Activated naive CD4-positive, alpha-beta T cell treated with anti-CD3 and anti-CD28 coated beads for 36 hours (primary cell): ENCODE measurements at places on chromosomes 1 and 21. TPM values are rescaled to one million over a fixed set of nuclear protein-coding genes. Genes with fewer than 3 reads are reported as not detected.
A peak's percentile ranks its signal among the peaks of the same experiment; 100 is the strongest.

The CD5L gene
- not detected for total RNA-seq

The KLHL21 gene
- total RNA-seq, result 23.3 TPM

- H3K36me3 ChIP-seq, result no peaks in the 10 kb centered on the region
- H3K4me3 ChIP-seq, result no peak overlapping the region
- H3K27ac ChIP-seq, result no peak overlapping the region
- peaks cover 7% of the 10 kb centered on the region for H3K4me1 ChIP-seq
- no peak for DNase-seq
- H3K27me3 ChIP-seq, result no peaks in the 10 kb centered on the region
These were observed 34.2 kb upstream of the GNPAT start for GRCh38 chr1:231206856-231207255.

DNA sequence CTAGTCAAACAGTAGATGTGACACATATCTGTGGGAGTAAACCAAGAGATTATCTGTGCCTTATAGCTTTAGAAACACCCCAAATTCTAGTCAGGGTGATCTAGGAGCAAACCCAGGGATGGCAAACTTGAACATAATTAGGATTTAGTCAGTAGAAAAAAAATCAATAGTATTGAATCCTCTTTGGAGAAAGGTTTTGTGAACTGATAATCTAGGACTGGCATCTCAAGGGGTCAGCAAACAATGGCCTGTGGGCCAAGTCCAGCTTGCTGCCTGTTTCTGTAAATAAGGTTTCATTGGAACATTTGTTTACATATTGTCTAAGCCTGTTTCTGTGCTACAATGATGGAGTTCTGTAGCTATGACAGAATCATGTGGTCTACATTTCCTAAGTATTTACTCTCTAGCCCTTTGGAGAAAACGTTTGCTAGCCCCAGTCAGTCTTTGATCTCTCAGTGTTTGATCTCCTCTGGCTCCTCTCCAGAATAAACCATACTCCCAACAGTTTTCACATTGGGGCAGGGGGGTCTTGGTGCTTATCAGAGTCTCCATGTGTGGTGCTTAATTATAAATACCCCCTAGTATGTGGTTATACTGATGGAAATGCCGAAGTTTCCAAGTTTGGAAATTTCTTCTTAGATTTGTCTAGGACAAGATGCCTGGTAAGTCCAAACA, 385.8 kb downstream of the NTNG1 start:
- DNase-seq, result no peak
- H3K27ac ChIP-seq, result no peak overlapping the region
- no peaks in the 10 kb centered on the region for H3K36me3 ChIP-seq
- H3K4me1 ChIP-seq, result no peaks in the 10 kb centered on the region

- H3K27me3 ChIP-seq, result no peaks in the 10 kb centered on the region
- H3K4me1 ChIP-seq, result peaks cover 46% of the 10 kb centered on the region
- DNase-seq, result no peak
- no peak overlapping the region for H3K4me3 ChIP-seq
- peak overlapping the region; percentile 13 for H3K27ac ChIP-seq
These were observed 81.0 kb downstream of the MAN1C1 start for GRCh38 chr1:25697435-25698217.

- peaks cover 71% of the 10 kb centered on the region for H3K36me3 ChIP-seq
- H3K4me3 ChIP-seq, result peak overlapping the region; percentile 27
- no peaks in the 10 kb centered on the region for H3K27me3 ChIP-seq
- DNase-seq, result no peak
- peak overlapping the region; percentile 82 for H3K27ac ChIP-seq
These were observed 47.1 kb downstream of the COP1 start for GRCh38 chr1:176159993-176160392.

GRCh38 chr1:93749894-93750301, 68.3 kb upstream of the BCAR3 start:
- peaks cover 10% of the 10 kb centered on the region for H3K27me3 ChIP-seq
- peak; percentile 28 for DNase-seq
- H3K4me1 ChIP-seq, result peaks cover 14% of the 10 kb centered on the region
- no peak overlapping the region for H3K4me3 ChIP-seq

DNA sequence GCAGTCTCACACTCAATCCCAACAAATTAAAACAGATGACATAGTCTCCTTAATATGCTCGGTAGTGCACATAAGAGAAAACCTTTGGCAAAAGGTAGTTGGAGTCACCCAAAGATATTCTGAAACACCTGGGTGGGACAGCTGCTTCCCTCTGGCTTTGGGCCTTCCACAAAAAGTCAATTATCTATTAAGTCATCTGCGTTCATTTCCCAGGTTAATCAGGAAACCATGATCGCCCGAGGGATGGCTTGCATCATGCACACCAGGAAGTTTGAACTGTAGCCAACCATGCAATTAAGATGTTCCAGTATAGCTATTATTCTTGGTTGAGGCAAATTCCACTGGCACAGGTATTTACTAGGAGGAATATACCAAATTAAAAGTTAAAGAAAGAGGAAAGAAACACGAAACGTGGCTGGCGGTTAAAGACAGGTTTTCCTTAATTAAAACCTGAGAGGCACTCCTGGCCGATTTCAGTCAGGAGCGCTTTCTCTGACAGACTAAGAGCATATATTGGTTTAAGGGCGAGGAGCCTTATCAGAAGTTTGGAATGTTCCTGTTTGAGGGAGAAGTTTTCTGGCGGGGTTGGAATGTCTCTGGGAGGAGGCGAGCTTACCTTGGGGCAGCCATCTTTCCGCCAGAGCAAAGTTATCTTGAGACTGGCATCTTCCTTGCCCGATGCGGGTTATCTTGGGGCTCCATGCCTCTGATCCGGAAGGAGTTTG, 19.9 kb downstream of the CLDN17 start:
- H3K4me1 ChIP-seq, result no peaks in the 10 kb centered on the region
- no peak overlapping the region for H3K27ac ChIP-seq
- no peak for DNase-seq
- H3K4me3 ChIP-seq, result no peak overlapping the region
- no peaks in the 10 kb centered on the region for H3K36me3 ChIP-seq
- no peaks in the 10 kb centered on the region for H3K27me3 ChIP-seq
